RKO (cell line): ENCODE measurements at places on chromosomes 2 and 18.

GRCh38 chr18:10232062-10232461 is 222.4 kb upstream of the APCDD1 start:
- no peak for DNase-seq

- no peak for DNase-seq
These were observed 139.1 kb upstream of the FHL2 start for GRCh38 chr2:105537920-105538319.

DNA sequence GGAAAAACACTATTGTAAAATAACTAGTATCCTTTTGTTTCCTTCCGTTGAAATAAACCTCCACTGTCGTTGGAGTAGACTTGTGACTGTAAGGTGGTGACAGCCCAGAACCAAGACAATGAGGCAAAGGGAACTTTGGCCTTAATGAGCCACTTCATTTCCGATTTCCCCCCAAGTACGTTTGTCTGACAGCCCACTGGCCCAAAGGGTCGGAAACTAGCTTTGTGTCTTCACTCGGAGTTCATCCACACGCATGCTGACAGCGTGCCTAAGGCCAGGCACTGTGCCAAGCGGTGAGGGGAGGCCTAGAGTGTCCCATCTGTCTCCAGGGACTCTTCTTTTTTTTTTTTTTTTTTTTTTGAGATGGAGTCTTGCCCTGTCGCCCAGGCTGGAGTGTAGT is 21.0 kb downstream of the HJURP start:
- DNase-seq = no peak

- DNase-seq = peak; percentile 94
These were observed 36.3 kb downstream of the MOGAT1 start for GRCh38 chr2:222707689-222708273.

GRCh38 chr2:26316041-26316440 is 29.9 kb upstream of the SELENOI start:
- DNase-seq = peak; percentile 9

DNA sequence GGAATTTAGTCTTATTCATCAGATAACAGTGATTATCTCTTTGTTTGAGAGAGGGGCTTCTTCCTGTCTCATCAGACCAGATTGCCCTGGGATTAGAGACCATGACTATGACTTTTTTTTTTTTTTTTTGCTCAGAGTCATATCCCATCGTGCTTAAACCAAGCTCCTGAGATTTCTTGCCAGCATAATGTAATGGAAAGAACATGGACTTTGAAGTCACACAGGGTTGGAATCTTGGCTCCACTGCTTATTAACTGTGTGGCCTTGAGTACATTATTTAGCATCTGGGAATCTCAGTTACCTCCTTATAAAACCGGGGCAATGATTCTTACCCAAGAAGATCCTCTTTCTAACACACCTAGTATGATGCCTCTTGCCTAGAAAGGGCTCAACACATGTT is 268.3 kb downstream of the DYSF start:
- no peak for DNase-seq

DNA sequence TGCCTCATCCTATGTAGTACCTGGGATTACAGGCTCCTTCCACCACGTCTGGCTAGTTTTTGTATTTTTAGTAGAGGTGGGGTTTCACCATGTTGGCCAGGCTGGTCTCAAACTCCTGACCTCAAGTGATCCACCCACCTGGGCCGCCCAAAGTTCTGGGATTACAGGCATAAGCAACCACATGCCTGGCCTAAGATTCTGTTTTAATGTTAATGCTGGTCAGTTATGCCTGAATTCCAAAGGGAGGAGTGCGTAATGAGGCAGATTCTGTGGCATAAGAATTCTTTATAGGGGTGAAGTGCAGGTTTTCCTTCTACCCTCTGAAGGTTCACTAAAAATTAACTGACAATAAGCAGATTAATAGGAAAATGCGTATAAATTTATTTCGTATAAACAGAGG is 1343.8 kb upstream of the LRRTM1 start:
- DNase-seq = no peak

DNA sequence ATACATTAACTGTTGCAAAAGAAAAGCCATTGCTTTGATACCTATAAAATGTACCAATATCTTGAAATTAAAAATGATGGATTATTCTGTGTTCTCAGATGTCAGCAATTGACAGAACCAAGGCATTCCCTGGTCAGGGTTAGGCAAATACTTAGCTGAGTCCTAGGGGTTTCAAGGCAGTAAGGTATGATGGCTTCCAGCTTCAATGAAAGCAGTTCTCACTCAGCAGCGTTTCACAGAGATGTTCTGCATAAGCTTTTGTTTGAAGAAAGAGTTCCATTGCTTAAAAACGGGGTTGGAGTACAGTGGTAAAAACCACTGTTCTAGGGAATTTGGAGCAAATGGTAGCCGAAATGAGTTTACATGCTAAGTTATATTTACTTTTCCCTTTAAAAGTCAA is 17.0 kb upstream of the KANSL1L start:
- DNase-seq = no peak

- no peak for DNase-seq
These were observed 25.5 kb upstream of the KCNE4 start for GRCh38 chr2:223026357-223027110.

- DNase-seq = peak; percentile 67
These were observed 119.4 kb downstream of the CYRIA start for GRCh38 chr2:16546128-16546754.

DNA sequence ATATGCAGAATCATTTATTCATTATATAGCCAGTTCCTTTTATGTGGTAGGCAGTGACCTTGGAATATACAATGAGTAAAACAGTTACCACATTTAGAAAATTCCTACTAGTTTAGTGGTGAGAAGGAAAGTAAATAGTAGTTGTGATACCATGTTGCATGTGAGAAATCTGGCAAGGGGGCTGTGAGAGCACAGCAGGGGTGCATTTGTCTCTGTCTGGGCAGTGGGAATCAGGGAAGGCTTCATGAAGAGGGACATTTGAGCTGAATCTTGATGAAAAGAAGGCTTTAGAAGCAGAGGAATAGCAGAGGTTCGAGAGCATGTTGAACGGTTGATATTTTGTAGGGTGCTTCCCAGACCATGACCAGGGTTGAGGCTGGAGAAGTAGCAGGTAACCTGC is 78.7 kb downstream of the RAB3GAP1 start:
- DNase-seq = no peak

- no peak for DNase-seq
These were observed 151.8 kb downstream of the IRS1 start for GRCh38 chr2:226647621-226648518.

- no peak for DNase-seq
These were observed 436.8 kb upstream of the CWC22 start for GRCh38 chr2:180443888-180444287.

DNA sequence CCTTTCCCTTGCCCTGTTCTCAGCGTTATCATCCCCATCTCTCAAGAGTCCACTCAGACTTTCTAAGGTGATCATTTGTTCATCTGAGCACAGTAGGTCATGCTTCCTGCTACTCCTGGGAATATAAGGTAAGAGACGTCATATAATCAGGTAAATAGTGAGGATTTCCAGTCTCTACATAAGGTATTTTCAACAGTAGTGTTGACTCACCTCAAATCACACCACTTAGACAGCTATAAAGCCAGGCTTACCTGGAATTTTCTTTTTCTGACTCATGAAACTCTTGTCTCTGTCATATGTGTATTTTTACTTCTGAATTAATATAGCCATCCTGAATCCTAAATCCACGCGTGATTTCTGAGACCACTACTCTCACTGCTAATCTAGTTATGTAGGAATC is 443.2 kb downstream of the ARHGAP15 start:
- no peak for DNase-seq

DNA sequence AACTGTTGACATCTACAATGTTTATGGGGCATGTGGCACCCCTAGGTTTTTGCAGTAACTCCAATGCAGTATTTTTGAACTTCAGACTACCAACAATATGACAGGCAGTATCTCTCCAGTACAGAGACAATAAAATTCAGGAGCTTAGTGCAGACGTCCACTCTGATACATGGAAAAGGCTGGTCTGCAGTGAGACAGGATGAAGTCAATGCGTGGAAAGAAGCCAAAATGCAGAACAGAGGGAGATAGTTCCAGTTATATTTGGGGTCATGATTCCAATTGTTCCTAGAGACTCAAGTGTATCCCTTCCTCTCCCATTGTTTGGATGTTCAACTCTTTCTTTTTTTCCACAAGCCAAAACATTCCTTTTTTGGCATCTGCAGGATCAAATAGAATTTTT is 18.7 kb upstream of the SMAD2 start:
- DNase-seq = no peak

- DNase-seq = no peak
These were observed 41.7 kb downstream of the MYOM1 start for GRCh38 chr18:3177902-3178687.

DNA sequence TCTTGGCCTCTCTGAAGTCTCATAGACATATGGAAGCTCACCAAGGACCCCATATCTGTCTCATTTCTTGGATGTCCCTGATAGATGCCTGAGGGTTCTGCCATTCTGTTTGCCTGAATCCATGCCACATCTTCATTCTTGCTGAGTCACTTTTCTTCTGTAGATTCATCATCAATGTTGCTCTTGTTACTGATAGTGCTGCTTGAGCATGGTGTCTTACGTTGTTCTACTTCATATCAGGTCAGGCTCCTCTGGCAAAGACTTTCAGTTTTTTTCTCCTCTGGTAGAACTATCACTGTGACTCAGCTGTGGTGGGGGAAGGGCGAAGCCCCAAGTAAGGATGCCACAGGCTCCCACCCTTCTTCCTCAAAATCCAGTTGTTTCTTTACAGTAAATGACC is 885.2 kb downstream of the DCDC2C start:
- DNase-seq = no peak

DNA sequence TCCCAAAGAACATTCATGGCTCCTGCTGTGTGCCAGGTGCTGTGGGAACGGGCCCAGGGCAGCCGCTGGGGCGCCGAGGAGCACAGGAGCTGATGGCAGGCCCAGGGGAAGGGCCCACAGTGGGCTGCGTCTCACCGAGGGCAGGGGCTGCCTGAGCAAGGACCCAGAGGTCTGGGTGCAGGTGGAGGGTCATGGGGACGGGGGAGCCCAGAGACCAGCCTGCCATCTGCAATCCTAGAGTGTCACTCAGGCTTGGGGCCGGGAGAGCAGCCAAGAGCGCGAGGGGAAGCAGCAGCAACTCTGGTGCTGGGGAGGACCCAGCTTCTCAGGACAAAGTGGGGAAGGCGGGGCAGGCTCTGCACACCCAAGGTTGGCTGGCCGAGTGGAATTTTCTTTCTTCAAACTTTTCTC is 207.4 kb downstream of the HDAC4 start:
- no peak for DNase-seq

DNA sequence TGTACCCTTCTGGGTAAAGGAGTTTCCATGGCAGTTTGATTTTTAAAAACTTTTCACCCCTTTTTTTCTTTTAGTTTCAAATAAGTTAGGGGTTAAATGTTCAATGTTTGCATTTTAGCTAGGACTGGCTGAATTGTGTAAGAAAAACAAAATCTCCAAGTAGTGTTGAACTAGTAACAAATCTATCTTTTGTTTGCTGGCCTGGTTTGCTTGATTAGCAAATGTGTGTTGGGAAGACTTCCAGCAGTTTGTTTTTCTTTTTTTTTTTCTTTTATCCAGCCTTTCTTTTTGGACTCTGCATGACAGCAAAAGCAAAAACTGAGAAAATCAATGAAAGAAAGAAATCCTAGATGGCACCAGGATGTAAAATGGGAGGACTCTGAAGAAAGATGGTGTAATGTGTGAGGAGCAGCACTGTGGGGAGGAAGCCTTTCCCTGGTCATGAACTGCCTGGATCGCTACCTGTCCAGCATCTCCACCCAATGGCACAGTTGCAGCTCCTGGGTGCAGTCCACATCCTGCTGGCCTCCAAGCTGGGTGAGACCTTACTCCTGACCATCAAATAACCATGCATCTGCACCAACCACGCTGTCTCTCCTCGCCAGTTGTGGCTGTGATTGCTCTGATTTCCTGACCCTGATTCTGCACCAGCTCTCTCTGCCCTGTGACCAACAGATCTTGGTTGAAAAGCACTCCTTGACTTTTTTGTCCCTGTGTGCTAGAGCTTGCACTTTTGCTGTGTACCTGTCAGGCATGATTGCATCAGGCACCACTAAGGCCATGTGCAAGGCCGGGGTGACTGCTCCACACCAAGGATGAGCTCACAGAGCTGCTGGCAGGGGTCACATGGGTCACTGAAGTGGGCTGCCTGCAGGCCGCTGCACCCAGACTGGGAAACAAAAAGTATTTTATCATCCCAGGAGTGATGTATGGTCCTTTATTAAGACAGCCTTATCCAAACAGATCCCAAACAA is 71.2 kb upstream of the ZNF236 start:
- no peak for DNase-seq

DNA sequence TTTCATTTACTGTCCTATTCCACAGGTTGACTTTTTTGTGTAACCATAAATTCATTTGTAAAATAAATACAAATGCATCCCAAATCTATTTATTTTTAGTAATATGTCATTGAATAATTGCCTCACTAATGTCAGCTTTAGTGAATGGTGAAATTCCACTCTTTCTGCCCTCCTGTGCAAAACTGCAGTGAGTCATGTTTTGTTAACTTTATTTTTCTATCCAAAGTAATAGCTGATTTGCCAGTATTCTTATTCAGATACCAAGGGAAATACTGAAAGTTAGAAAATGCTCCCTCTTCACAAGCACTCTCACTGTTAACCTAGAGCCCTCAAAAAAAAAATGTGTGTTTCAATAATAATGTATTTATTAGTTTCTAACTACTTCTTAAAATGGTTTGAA is 322.8 kb downstream of the RIT2 start:
- no peak for DNase-seq

DNA sequence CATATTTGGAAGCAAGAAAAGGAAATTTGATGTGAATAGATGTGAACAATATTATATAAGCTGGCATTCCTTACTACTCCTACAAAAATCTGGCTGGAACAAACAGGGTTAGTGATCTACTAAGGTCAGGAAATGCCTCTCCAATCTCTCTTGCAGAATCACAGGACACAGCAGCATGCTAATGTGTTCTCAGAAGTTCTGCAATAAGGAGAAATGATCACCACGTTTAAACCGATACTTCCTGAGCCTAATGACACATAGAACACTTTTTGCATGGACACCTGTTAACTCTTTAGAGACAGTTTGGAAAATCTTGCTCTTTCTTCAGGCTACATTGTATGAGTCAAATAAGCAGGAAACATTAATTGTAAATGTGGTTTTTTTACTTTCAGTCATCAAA is 89.6 kb upstream of the MAP3K20 start:
- DNase-seq = no peak

GRCh38 chr2:29238497-29238896 is 123.3 kb downstream of the CLIP4 start:
- DNase-seq = peak; percentile 41

- DNase-seq = peak; percentile 56
These were observed 425 bp downstream of the ASB3 start for GRCh38 chr2:53786352-53786704.

- no peak for DNase-seq
These were observed 423.3 kb downstream of the SETBP1 start for GRCh38 chr18:45104049-45104395.

GRCh38 chr2:12796657-12797056 is 79.9 kb downstream of the TRIB2 start:
- DNase-seq = no peak

DNA sequence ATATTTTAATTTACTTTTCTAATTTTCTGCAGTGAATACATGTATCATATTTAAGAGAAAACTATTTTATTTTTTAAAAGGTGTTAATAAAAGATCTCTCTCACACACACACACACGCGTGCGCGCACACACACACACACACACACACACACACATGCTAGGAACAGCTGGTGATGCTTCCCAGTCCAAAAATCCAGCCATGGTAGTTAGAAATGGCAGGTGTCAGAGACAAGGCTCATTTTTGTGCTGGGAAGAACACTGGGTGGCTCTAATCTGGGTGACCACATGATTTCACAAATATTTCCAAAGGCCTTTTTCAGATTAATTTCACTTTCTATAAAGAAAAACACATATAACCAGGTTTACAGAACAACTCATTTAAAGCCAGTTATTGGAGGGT is 104.5 kb upstream of the NCK2 start:
- no peak for DNase-seq
